Spinal cord (tissue), 10 donors: ENCODE measurements at places on chromosomes 5 and 9.

- DNase-seq, result no peak
Measured at GRCh38 chr9:134220311-134220710, 55.9 kb upstream of the RNU6ATAC start.

- no peak for DNase-seq
Measured at GRCh38 chr5:71914281-71914680, 193.0 kb upstream of the MAP1B start.

DNA sequence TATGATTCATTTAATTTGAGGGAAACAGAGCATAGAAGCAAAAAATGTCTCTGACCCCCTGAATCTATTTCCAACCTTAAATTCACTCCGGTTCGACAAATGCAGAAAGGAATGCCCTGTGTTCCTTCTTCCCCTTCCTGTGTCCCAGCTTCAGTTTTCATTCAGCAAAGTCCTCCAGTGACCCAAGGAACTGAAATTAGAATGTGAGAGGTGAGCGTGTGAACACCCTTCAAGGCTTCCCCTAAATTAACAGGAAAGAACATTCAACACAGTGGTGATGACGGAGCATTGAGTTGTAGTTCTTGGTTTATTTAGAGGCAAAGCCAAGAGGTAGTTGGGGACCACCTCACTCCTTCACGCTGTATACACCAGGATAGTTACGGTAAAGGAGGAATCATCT is 97.6 kb upstream of the CTSL start:
- no peak for DNase-seq

- DNase-seq, result peak; percentile 91
Measured at GRCh38 chr9:81771571-81771970, 82.2 kb upstream of the TLE1 start.

GRCh38 chr9:68966496-68966944 is 47.4 kb downstream of the PRKACG start:
- DNase-seq, result no peak

DNA sequence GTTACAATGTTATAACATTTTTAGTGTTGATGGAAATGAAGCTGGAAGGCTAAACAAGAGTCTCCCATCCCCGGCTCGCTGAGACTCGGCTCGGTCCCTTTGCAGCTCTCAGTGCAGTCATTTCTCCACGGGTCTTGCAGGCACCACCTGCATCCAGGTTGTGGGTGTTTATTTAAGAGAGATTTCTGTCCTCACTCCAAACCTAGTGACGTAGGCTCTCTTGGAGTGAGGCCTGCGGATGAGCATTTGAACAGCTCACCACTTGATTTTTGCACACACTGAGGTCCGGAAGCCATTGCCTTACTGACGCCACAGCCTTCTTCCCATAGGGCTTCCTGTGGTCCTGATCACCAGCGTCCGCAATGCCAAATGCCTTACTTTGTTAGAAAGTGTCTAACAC is 197.7 kb upstream of the OTULINL start:
- no peak for DNase-seq

DNA sequence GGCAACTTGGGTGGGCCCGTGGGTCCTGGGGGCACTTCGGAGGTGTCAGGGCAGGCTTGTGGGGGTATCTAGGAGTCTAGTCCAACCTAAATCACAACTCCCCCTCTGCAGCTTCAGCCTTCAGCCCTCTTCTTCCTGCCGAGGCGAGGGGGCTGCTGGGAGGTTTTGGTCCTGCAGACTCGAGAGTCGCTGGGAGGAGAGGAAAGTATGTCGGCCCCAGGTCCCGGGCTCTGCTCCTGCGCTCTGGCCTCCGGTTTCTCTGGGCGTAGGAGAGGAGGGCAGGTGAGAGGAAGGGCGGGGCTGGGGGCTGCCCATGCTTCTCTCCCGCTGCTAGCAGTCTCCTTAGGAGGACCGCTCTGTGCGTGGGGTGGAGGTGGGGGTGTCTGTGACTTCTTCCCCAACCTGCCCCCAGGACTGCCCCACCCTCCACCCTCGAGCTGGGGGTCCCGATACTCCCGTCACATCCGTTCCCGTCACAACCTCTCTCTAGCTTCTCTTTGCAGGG is 139.8 kb upstream of the COL5A1 start:
- no peak for DNase-seq

DNA sequence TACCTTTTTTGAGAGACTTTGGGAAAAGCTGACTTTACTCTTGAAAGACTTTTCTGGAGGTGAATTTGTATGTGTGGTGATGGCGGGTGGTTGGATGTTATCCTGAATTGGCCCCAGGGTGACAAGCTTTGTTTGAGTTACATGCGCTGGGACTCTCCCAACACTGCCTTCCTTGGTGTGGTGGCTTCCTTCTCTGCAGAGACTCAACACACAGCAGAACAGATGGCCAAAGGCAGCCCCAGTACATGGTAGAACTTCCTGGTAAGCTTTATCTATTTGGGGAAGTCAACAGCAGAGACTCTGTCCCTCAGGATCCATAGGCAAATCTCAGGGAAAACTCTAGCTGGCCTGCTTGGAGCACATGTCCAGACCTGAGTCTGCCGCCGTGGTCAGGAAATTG is 18.1 kb downstream of the C1QTNF2 start:
- DNase-seq, result no peak

- DNase-seq, result no peak
Measured at GRCh38 chr9:13879981-13880380, 434.0 kb downstream of the NFIB start.

GRCh38 chr9:107949061-107949460 is 459.5 kb upstream of the KLF4 start:
- DNase-seq, result no peak

- no peak for DNase-seq
Measured at GRCh38 chr5:161165998-161166660, 314.1 kb upstream of the ATP10B start.

DNA sequence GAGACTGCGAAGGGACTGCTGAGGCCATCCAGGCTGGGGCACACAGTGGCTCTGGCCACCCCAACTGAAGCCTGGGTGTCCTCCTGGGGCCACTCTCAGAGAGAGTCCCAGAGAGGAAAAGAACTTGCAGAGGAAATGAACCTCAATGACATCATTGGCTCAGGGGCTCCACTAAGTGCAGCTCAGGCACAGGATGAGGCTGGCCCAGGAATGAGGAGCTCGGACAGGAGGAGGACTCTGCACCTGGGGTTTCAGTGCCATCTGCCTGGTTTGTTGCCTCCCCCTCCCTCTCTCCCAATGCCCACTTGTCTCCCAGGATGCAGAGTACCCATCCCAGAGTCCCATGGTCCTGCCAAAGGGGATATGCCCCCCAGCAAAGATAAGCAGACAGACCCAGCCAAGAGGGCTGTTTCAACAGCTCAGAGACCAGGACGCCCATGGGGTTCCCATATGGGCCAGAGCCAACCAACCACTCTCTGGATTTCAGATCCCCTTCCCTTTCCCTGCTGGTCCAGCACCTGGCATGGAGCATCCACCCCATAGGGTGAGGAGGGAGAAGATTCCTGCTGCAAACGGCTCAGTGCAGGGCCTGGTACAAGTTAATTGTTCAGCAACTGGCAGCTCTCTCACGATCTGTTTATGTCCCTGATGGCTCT is 26.9 kb upstream of the OLFM1 start:
- no peak for DNase-seq

GRCh38 chr9:81414836-81415235 is 274.5 kb downstream of the TLE1 start:
- DNase-seq, result no peak

GRCh38 chr9:16179566-16179965 is 626.7 kb downstream of the CCDC171 start:
- DNase-seq, result no peak

DNA sequence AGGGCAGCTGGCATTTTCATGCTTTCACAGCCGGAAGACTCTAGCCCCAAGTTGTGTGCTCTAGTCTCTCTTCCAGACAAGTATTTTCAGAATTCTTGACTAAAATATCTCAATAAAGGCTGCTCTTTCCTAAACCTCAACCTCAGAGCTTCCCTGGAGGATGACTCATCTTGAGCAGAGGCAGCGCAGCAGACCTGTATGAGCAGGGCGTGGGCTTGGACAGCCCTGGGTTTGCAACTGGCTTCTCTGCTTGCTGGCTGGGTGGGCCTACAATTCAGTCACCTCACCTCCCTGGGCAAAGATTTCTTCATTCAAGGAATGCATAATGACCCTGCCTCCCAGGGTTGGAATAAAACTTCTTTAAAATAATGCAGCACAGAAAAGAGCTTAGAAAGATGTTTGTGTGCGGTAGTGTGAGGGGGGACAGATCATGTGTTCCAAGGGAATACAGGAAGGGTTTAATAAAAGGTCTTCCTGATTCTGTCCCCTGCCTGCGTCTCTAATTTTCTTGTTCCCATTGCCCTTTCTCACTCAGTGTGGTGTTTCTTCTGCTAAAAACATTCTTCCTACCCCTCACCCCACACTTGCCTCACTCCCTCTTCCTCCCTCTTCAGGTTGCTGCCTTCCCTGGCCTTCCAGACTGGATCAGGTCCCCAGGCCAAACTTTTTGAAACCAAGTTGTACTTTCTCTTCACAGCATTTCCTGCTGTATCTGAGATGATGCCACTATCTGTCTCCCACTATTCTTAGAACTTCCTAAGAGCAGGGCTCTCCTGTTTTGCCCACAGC is 39.4 kb upstream of the MAP1B start:
- no peak for DNase-seq

- DNase-seq, result no peak
Measured at GRCh38 chr5:1865948-1866347, 16.8 kb downstream of the IRX4 start.

DNA sequence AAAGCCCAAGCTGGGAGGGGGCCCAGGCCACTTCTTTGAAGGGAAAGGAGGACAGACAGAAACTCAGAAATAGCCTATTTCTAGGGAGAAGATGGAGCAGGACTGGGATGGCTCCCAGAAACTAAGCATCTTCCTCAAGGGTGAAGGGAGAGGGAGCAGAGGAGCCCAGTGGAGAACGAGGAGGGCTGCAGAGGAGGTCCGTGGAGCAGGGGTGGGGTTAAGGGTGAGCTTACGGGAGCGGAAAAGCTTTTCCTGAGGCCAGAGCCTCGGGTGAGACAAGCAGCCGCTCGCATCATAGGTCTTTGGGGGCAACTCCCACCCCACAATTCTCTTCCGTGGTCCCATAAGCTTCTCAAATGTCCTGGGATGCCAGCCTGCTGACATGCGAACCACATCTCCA is 127.1 kb upstream of the PHYKPL start:
- DNase-seq, result no peak

- no peak for DNase-seq
Measured at GRCh38 chr9:134333874-134334581, 7.8 kb downstream of the RXRA start.

- DNase-seq, result peak; percentile 7
Measured at GRCh38 chr5:159519365-159519764, 189.1 kb upstream of the IL12B start.

DNA sequence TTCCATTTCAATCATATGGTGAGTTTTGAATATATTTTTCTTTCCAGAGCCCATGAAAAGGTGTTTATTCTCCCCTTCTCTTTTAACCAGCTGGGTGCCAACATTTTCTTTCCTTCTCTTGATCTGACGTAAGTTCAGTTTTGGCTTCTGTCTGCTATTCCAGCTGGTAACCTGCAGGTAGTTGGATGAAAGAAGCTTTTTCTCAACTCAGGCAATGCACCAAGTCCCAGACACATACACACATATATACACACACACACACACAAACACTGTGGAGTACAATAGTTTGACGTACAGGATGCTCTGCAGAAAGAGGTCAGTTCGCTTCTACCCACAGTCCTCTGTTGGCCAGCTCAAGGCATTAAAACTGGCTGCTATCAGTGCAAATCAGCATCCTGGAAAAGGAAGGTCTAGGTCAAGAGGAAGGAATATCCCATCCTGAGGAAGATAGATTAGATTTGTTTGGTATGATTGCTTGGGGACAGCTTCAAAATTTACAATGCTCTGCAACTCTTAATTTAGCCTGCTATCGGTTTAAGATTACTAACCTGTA is 214.3 kb upstream of the SEMA6A start:
- no peak for DNase-seq

DNA sequence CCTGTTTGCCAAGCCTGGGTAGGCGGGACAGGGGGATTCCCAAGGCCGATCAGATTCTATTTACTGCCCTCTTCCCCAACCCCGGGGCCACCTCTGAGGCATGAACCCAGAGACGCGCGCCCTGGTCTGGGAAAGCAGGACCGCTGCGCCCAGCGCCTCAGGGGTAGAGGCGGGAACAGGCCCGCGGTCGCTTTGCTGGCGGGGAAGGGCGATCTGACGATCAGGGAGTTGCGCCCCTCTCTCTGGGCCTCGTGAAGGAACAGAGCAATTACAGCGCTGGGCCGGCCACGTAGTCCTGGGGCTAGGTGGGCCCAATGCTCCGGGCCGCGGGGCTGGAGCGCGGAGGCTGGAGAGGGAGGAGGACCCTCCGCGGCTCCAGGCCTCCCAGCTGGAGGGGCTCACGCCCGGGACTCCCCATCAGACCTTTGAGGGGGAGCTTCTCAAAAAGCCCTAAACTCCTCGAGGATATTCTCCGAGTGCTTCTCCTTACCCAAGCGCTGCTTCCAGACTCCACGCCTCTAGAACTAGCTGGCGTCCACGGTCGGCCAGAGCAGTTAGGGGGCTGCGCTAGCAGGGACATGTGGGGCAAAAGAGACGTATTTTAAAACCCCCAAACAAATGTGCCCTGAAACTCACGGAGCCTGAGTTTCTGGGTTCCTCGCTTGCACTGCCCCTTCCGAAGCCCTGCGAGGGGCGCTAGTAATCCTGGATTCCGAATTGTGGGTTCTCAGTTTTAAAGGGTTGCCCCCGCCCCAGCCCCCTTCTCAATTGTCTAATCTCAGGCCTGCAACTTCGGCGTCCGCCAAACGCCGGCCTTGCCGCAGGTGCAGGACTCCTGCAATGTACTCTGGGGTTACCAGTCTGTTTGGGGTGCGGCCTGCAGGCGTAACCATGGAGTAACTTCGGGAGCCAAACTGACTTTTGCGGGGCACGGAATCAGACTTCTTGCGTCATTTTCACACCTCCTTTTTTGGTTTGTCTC is 57.6 kb downstream of the TMEM174 start:
- no peak for DNase-seq

DNA sequence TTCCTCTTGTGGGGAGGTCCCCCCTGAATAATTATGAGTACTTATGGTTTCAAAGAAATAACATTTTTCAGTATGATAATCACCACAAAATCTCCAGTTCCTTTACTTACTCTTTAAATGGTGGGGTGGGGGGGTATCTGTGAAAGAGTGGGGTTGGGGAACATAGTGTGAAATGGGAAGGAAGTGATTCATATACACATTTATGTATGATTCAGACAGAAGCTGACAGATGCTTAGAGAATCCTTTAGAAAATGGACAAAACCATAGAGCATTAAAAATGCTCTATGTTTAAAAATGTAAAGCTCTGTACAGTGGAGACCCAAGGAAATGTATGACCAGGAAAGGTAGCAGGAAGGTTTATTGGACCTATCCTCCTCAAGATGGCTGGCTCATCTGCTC is 267.5 kb upstream of the GRIA1 start:
- DNase-seq, result no peak

- DNase-seq, result no peak
Measured at GRCh38 chr5:55600497-55601203, 65.9 kb upstream of the PLPP1 start.

DNA sequence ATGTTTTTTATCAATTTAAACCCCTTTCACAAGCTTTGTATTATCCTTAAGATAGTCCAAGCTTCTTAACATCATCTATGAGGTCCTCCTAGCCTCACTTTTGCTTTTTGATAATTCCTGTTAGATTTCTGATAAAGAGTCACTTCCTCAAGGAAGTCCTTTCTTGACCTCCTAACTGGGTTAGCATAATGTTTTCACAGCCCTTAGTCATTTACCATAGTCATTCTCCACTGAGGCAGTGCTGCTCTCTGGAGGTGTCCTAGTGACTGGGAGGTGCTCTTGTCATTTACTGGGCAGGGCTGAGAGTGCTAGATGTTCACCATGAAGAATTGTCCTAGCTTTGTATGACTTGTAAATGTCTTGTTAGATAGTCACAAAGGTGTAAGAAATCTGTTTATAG is 26.4 kb downstream of the TNPO1 start:
- no peak for DNase-seq
